ENCODE measurements at places on chromosomes 5 and 9.

- DNase-seq = no peak
Observed at GRCh38 chr5:102866237-102866600, 111.1 kb downstream of the PAM start.

GRCh38 chr5:179732918-179733771 lies 523 bp downstream of the MAML1 start:
- DNase-seq = peak; percentile 26

GRCh38 chr9:110626101-110626829 lies 42.3 kb upstream of the MUSK start:
- DNase-seq = no peak

GRCh38 chr5:64682608-64683007 lies 7.7 kb upstream of the SHISAL2B start:
- DNase-seq = no peak

GRCh38 chr5:137328991-137329390 lies 170.1 kb downstream of the SPOCK1 start:
- DNase-seq = no peak

GRCh38 chr9:111752455-111752854 lies 42.3 kb downstream of the SHOC1 start:
- DNase-seq = no peak

- no peak for DNase-seq
Observed at GRCh38 chr5:27093279-27093678, 54.9 kb upstream of the CDH9 start.

- no peak for DNase-seq
Observed at GRCh38 chr9:114500697-114501292, 4.5 kb downstream of the WHRN start.

- DNase-seq = no peak
Observed at GRCh38 chr5:119365847-119366539, 10.2 kb downstream of the TNFAIP8 start.

GRCh38 chr5:23742701-23743100 lies 235.3 kb downstream of the PRDM9 start:
- no peak for DNase-seq

DNA sequence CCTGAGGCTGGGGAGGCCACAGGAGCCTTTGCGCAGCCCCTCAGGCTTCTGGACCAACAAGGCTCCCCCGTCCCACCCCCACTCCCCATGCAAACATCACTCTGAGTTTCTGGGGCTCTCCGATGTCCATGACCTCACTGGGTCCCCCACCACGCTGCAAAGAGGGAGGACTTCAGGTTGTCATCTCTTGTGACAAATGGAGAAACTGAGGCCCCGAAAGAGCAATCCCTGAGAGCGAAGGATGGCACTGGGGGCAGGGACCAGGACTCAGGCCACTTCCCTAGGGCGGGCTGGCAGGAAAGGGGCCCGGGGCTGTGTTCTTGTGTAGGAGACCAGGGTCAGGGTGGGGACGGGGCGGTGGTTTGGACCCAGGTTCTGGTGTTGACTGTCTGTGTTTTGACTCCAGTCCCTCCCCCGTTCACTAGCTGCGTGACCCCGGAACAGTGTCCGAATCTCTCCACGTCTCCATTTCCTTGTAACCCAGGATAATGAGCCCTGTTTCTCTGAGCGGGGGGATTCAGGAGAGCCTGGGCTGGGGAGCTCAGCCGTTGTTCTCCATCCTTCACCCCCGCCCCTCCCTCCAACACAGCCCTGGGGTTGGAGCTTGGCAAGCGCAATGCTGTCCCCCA lies 13.9 kb downstream of the FIBCD1 start:
- no peak for DNase-seq

DNA sequence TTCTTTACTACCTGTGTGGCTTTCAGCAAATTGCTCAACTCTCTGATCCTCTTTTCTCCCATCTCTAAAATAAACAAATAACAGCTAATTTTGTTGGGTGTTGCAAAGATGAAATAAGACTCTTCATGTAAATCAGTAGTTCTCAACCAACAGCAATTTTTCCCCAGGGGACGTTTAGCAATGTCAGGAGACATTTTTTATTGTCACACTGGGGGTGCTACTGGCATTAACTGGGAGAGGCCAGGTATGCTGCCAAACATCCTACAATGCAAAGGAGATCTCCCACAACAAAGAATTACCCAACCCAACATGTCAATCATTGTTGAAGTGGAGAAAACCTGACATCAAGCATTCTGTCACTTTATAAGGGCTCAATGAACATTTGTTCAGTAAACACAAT lies 19.7 kb downstream of the ADRA1B start:
- DNase-seq = no peak

DNA sequence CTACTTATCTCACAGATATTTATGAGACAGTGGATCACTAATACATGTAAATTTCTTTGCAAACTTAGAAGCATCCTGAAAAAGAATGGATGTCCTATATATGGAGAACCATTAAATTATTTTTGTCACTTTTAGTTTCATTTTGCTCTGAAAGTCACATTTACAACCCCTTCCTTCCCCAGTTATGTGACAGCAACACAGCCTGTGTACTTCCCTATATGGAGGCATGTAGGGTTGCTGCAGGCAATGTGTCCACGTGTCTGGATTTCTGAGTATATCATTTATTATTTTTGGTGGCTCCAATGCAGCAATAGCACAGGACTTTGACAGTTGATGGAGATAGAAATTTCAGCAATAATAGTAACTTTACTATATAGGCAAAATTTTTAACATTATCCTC lies 156.4 kb downstream of the ST8SIA4 start:
- DNase-seq = no peak

DNA sequence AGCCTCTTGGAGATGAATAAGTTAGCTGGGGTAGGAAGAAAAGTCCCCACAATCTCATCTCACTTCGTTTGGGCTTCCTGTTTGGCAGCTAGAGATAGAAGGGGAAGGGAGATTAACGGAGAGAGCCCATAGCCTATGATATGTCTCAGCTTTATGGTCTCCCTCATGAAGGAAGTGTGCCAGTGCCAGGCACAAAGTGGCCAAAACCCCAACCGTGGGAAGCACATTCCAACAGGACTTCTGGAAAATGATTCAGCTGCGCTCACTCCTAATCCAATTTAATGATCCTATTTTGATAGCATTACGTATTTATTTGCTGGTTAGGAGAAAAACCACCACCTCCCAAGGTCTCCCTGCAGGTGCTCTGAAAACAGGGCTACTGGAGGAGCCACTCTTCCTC lies 303.1 kb upstream of the CLINT1 start:
- no peak for DNase-seq

DNA sequence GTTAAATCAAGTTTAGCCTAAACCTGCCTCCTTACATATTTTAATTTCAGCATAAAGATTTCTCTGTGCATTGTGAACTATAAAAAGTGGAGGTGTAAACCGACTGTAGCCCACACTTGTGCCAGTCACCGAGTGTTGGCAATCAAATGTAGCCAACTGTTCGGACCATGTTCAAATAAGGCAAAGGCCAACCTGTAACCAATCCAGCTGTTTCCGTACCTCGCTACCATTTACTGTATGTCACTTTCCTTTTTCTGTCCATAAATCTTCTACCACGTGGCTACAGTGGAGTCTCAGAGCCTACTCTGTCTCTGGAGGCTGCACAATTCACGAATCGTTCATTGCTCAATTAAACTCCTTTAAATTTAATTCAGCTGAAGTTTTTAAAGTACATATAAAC lies 156.0 kb downstream of the SLC25A46 start:
- no peak for DNase-seq

- no peak for DNase-seq
Observed at GRCh38 chr9:77808751-77809081, 160.6 kb upstream of the GNA14 start.

DNA sequence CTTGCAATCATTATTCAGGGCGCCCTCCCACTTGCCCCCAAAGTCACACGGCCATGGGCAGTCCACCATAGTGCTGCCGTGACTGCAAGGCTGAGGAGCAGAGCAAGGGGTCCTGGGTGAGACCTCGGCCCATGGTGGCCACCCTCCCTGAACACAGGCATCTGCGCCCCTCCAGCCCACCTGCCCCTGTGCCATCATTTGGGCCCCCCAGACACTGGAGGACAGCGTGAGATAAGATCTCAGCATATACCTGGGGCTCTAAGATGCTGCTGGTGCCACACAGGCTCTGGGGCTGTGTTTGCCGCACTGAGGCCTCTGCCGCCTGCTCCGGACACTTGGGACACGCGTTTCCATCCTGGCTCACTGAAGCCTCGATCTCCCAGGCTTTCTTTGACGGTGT lies 3.5 kb downstream of the TMEM250 start:
- no peak for DNase-seq

DNA sequence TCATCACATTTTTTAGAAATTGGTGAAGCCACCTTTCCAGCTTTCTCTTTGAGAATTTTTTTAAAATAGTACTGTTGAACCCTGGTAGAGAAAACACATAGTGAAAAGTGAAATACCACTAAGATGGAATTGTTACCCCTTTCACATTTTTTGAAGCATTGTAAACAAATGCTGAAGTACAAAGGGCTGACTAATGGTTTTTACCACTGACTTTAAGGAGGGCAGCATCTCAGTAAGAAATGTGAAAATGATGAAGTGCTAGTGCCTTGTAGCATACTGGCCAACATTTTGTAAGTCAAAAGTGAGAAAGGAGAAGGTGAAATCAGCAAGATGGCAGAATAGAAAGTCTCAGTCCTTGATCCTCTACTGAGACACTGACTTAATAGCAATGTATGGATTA lies 320.6 kb downstream of the PJA2 start:
- no peak for DNase-seq

GRCh38 chr9:105114964-105115728 lies 129.3 kb upstream of the SLC44A1 start:
- peak; percentile 4 for DNase-seq

DNA sequence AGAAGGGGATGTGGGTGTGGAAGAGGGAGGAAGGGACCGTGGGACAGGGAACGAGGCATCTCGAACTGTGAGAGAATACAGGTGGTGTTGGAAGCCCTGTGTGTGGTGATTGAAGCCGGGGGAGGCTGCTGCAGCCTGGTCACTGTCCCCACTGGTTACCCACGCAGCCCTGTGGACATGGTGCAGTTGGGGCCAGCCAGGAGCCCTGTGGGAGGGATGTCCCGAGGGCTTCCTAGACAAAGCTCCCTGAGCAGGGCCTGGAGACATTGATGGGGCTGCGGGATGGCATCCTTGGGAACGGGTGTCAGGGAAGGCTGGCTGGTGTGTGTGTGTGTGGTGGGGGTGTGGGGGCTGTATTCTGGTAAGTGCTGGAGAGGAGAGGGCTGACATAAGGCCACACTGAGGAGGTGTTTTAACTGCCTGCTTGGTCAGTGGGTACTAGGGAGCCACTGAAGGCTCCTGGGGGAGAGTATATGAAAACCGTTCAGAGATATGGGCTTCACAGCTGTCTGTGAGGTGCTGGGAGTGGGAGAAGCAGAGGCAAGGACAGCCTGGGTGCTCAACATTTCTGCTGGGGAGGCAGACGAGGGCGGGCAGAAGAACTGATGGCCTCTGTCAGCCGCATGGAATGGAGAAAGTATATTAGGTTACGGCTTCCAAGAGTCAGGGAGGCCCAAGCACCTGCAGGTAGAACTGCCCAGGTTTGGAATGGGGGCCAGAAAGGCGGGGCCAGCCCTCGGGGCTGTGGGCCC lies 20.0 kb downstream of the WNK2 start:
- DNase-seq = no peak

Data from activated T-helper 1 cell treated with Interleukin-2 at 50 U/mL for 16 hours (primary cell).